ENCODE measurements at places on chromosomes 12 and 14.

GRCh38 chr12:2856051-2856450 is 788 bp downstream of the TEX52 start:
- no peak for DNase-seq

DNA sequence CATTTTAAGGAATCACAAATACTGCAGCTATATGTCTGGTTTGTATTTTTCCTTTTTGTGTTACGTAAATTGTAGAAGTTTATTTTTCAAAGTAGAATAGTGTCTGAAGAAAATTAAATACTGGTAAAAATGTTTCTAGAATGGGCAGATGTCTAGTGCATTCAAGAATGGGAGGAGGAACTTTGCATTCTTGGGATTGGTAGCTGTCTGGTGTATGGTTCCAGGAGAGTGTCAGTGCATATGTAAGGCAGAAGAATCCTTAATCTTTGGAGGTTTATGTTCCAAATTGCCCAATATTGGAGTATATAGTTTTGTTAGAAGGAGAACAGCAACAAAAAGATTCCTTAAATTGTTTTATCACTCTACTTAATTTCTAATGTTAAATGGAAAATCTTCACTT is 13.5 kb downstream of the PAPOLA start:
- no peak for DNase-seq

DNA sequence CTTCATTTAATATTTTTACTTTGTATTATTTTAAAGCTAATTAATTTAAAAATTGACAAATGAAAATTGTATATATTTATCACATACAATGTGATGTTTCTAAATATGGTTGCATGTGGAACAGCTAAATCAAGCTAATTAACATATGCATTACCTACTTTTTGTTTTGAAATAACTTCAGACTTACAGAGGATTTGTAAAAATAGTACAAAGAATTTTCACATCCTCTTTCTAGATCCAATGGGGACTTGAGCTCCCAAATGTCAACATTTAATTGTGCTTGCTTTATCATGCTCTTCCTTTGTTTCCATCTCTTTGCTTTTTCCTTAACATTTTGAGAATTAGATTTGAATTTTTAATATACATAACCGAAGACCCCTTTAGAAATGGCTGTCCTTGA is 6.6 kb downstream of the DCD start:
- DNase-seq: no peak

DNA sequence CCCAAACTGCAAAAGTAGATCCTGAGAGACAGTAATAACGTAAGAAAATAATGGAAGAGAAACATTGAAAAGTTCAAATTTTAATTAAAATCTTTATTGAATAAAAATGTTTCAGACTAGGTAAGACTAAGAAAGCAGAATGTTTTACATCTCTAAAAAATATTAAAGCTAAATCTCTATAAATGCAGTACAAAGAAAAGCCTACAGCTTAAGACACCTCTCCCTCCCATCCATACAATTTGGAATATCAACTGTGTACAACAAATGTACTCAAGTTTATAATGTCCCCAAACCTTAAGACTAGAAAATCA is 8.5 kb upstream of the CERS5 start:
- no peak for DNase-seq
